Activated CD8-positive, alpha-beta memory T cell treated with anti-CD3 and anti-CD28 coated beads for 1 hour (primary cell): ENCODE measurements at places on chromosomes 6 and 20.

DNA sequence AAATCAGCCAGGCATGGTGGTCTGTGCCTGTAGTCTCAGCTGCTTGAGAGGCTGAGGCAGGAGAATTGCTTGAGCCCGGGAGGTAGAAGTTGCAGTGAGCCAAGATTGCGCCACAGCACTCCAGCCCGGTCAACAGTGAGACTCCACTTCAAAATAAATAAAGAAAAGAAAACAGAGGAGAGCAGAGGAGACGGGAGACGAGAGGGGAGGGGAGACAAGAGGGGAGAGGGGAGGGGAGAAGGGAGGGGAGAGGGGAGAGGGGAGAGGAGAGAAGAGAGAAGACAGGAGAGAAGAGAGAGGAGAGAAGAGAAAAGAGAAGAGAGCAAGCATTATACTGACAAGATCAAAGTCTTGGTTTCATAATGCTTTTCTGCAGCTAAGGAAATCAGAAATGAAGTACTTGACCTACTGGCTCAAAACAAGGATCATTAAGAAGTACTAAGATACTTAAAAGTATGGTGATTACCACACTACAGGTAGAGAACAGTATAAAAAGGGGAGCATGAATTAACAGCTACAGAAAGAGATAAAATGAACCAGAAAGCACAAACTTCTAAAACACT is 30.5 kb downstream of the FAM8A1 start:
- DNase-seq, result no peak

DNA sequence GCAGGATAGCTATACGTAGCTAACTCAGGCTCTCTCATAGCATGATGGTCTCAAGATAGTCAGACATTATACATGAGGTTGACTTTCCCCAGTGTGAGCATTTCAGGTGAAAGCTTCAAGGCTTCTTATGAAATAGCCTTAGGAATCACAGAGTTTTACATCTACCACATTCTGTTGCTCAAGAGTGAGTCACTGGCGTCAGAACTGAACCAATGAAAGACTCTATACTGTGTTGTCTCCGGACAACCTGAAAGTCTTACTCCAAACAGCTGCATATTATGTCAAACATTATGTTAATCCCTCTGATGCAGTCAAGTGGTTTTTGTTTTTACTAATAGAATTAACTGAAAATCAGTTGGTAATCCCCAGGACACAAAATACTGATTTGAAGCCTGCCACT is 79.8 kb upstream of the TRDN start:
- DNase-seq, result no peak

DNA sequence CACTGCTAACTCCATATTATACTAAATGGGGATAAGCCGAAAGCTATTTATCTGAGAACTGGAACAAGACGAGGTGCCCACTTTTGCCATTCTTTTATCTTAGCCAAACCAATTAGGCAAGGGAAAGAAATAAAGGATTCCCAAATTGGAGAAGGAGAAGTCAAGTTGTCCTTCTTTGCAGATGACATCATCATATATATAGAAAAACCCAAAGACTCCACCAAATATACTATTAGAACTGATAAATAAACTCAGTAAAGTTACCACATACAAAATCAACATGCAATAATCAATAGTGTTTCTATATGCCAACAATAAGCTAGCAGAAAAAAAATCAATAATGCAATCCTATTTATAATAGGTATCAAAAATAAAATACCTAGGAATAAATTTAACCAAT is 570.3 kb upstream of the EPHA7 start:
- no peak for DNase-seq

DNA sequence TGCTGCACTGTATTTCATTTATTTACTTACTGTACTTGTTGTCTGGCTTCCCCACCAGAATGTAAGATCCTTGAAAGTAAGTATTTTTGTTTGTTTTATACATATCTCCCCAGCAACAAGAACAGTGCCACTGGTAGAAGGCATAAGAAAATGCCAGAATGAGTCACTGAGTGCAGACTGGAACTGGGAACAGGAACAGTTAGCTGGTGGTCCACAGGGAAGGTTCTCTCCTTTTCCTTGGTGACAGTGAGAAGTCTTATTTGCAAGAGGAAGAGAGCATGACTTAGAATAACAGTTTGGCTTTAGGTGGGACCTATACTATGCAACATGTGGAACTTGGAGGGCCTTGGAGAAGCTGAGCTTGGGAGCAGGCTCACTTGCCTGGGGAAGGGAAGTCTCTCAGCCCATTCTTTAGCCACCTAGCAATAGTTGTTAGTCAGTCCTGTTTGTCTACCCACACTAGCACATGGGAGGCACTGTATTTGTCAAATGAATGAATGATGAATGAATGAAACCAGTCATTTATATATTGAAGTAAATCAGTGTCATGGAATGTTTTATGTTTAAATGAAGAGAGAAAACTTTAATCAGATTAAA is 203.5 kb downstream of the KCNQ5 start:
- no peak for DNase-seq

- DNase-seq, result no peak
Observed at GRCh38 chr6:36515844-36516243, 31.4 kb downstream of the STK38 start.

- no peak for DNase-seq
Observed at GRCh38 chr6:7108964-7109836, 1.4 kb downstream of the RREB1 start.

GRCh38 chr6:157314705-157315321 is 8.5 kb downstream of the TMEM242 start:
- DNase-seq, result no peak

GRCh38 chr20:15818651-15819071 is 754.6 kb downstream of the KIF16B start:
- no peak for DNase-seq

GRCh38 chr6:142280927-142281326 is 20.9 kb upstream of the ADGRG6 start:
- DNase-seq, result no peak

- no peak for DNase-seq
Observed at GRCh38 chr6:135219346-135219745, 38.2 kb downstream of the MYB start.

- DNase-seq, result no peak
Observed at GRCh38 chr6:8743170-8743745, 307.9 kb upstream of the SLC35B3 start.

- DNase-seq, result no peak
Observed at GRCh38 chr20:20820104-20820503, 107.7 kb upstream of the RALGAPA2 start.

DNA sequence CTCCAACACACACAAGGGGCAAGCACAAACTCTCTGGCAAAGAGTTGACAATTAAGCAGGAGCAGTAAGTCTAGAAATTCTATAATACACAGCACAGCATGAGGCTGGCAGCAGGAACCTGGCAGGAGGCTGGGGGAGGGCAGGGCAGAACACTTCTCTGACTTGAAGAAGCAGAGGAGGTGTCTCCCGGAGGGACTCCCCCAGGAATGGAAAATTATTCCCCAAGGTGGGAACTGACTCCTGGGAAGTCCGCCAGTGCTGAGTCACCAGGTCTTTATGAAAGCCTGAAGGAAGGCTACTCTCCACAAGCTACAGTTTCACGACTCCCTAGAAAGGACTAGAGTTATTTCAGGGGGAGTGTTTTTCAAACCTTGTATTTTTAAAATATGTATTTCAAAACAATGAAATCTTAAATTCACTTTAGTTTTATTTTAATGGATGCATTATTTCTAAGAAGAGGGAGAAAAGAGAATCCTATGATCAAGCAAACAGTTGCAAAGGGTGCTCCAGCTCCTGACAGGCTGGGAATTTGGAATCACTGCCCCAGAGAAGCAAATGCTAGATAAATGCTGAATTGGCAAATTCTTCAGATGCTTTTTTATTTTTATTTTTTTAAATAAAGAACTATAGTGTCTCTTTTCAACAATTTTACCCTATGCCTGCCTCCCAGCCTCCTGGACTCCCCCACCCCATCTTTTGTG is 192.8 kb downstream of the LY86 start:
- DNase-seq, result no peak
